ENCODE measurements at places on chromosomes 3 and 15.

GRCh38 chr15:74961616-74962015, 5.0 kb upstream of the RPP25 start:
- H3K4me1 ChIP-seq: peaks cover 26% of the 10 kb centered on the region
- peaks cover 27% of the 10 kb centered on the region for H3K27me3 ChIP-seq
- DNase-seq: no peak
- H3K27ac ChIP-seq: no peak overlapping the region

- H3K36me3 ChIP-seq: no peaks in the 10 kb centered on the region
- H3K27me3 ChIP-seq: no peaks in the 10 kb centered on the region
- DNase-seq: no peak
- no peaks in the 10 kb centered on the region for H3K4me1 ChIP-seq
Observed at GRCh38 chr3:55190331-55190730, 262.5 kb upstream of the LRTM1 start.

DNA sequence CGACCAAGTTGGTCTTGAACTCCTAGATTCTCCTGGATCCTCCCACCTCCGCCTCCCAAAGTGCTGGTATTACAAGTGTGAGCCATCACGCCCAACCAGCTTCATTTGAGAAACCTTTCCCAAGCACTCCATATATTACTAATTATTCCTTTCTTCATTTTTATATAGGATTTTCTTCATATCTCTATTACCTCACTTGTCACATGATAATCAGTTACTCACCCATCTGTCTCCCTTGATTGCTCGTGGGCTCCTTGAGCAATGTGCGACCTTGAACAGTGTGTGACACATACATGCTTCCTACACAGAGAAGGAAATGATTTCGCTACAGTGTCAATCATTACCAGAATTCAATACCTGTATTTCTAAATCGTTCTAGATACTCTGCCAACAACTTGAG, 110.7 kb upstream of the C2CD4B start:
- H3K4me3 ChIP-seq: no peak overlapping the region
- no peak overlapping the region for H3K27ac ChIP-seq
- H3K4me1 ChIP-seq: no peaks in the 10 kb centered on the region
- H3K36me3 ChIP-seq: no peaks in the 10 kb centered on the region
- no peak for DNase-seq

DNA sequence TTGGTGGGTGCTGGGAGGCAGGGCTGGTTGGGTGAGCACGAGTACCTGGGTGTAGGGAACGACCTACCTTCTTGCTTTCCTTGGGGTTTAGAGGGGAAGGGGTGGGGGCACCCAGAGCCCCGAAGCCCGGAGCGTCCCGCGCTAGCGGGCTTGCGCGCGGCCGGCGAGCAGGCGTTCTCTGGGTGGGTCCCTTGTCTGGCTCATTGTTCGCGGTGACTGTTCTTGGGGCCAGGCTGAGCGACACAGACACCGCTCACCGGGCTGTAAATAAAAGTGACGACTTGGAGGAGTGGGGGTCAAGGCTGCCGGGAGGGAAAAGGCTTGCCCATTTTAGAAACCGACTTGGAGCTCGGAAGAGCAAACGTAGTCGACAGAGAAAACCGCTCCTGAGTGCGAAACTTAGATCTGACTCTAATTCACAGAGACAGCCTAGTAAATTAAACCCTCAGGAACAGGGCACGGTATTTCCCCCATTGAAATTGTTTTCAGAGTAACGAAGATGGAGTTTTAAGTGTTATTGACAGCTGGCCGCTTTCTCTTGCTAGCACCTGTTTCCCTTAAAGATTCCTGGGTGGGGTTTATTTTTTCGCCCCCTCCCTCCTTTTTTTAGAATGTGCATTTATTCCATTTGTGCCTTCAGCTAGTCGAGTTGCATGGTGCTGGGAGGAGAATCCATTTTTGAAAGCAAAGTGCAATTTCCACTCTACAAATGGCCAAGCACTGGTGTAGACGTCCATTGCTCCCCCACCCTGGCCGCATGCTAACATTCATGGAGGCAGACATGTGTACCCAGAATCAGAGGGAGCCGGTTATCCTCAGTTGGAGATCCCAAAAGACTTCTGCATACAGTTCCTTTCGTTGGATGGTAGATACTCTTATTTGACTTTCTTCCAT, 532.1 kb upstream of the SEMA6D start:
- H3K27me3 ChIP-seq: peaks cover 10% of the 10 kb centered on the region
- no peak for DNase-seq
- H3K36me3 ChIP-seq: no peaks in the 10 kb centered on the region
- H3K4me3 ChIP-seq: no peak overlapping the region

Measured in natural killer cell (primary cell).